Lower lobe of right lung (tissue), 2 donors: ENCODE measurements at places on chromosomes 3 and 15. TPM values are rescaled to one million over a fixed set of nuclear protein-coding genes. Genes with fewer than 3 reads are reported as not detected.

DNA sequence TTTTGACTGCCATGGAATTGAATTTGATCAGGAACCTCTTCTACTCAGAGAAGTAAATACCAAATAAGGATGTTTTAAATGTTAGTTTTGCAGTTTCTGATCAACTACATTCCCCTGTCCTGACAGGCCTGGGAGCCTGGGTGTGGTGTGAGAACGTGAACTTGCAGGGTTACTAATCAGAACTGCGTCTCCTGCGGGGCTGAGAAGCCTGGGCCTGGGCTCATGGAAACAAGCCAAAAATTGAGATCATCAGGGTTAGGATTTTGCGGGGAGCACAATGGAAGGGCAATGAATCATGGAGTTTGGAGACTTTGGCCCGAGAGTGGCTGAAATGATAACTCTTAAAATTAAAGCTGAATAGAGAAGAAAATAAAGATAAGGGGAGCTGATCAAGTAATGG lies 47.8 kb upstream of the C3orf70 start:
- no peak for DNase-seq
- no peak overlapping the region for H3K4me3 ChIP-seq
- H3K27ac ChIP-seq = no peak overlapping the region

DNA sequence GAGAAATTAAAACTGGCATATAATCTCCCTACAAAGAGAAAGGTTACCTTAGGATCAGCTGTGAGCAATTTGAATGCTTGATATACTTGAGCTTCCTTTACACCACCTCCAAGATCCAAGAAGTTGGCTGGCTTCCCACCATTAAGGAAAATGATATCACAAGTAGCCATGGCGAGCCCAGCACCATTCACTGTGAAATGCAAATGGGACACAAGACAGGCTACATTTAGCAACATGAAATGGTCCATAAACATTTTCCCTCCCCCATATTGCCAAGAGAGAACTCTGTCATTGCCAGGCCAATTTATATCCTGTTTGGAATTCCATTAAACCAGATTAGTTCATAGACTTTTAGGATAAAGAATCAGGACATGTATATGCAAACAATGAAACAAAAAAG lies 158.7 kb downstream of the SUCLG2 start:
- no peak overlapping the region for H3K4me3 ChIP-seq
- no peaks in the 10 kb centered on the region for H3K27me3 ChIP-seq
- H3K4me1 ChIP-seq = no peaks in the 10 kb centered on the region
- H3K27ac ChIP-seq = no peak overlapping the region

GRCh38 chr3:80688814-80689213 lies 921.0 kb upstream of the ROBO1 start:
- H3K27me3 ChIP-seq = no peaks in the 10 kb centered on the region
- no peaks in the 10 kb centered on the region for H3K4me1 ChIP-seq
- no peak overlapping the region for H3K27ac ChIP-seq
- no peak for DNase-seq

- no peak for DNase-seq
- H3K4me3 ChIP-seq = no peak overlapping the region
- no peaks in the 10 kb centered on the region for H3K27me3 ChIP-seq
- no peaks in the 10 kb centered on the region for H3K36me3 ChIP-seq
- H3K4me1 ChIP-seq = no peaks in the 10 kb centered on the region
- no peak overlapping the region for H3K27ac ChIP-seq
These were observed 337.2 kb upstream of the RARB start for GRCh38 chr3:25090698-25091453.

The THSD4 gene
- 18.2 TPM for total RNA-seq

The XCR1 gene
- total RNA-seq = 0.32 TPM

The TNK2 gene
- total RNA-seq = 56.7 TPM

- H3K27me3 ChIP-seq = no peaks in the 10 kb centered on the region
- peaks cover 81% of the 10 kb centered on the region for H3K36me3 ChIP-seq
- no peak for DNase-seq
- no peaks in the 10 kb centered on the region for H3K4me1 ChIP-seq
- H3K27ac ChIP-seq = no peak overlapping the region
- no peak overlapping the region for H3K4me3 ChIP-seq
These were observed 132.3 kb downstream of the LRRK1 start for GRCh38 chr15:101051291-101052030.

GRCh38 chr3:132659000-132659364 lies 627 bp downstream of the ACAD11 start:
- no peaks in the 10 kb centered on the region for H3K36me3 ChIP-seq
- peak overlapping the region; percentile 95 for H3K27ac ChIP-seq
- peak overlapping the region; percentile 89 for H3K4me3 ChIP-seq
- H3K4me1 ChIP-seq = peaks cover 37% of the 10 kb centered on the region

GRCh38 chr3:35946121-35946853 lies 307.0 kb downstream of the ARPP21 start:
- no peaks in the 10 kb centered on the region for H3K27me3 ChIP-seq
- no peaks in the 10 kb centered on the region for H3K36me3 ChIP-seq
- no peaks in the 10 kb centered on the region for H3K4me1 ChIP-seq
- DNase-seq = no peak

The CPLX3 gene
- total RNA-seq = not detected

GRCh38 chr3:159091936-159092335 lies 290.1 kb downstream of the MFSD1 start:
- H3K27ac ChIP-seq = no peak overlapping the region
- H3K36me3 ChIP-seq = no peaks in the 10 kb centered on the region
- no peaks in the 10 kb centered on the region for H3K27me3 ChIP-seq
- H3K4me1 ChIP-seq = no peaks in the 10 kb centered on the region

- H3K4me3 ChIP-seq = no peak overlapping the region
- no peaks in the 10 kb centered on the region for H3K36me3 ChIP-seq
- DNase-seq = no peak
- H3K27ac ChIP-seq = no peak overlapping the region
These were observed 164.4 kb upstream of the TOPAZ1 start for GRCh38 chr3:44077267-44077666.

- H3K4me3 ChIP-seq = no peak overlapping the region
- no peak overlapping the region for H3K27ac ChIP-seq
- DNase-seq = no peak
These were observed 152.1 kb upstream of the ALCAM start for GRCh38 chr3:105214590-105214989.

- H3K4me3 ChIP-seq = no peak overlapping the region
- H3K36me3 ChIP-seq = no peaks in the 10 kb centered on the region
- H3K27me3 ChIP-seq = no peaks in the 10 kb centered on the region
- H3K27ac ChIP-seq = no peak overlapping the region
- peaks cover 39% of the 10 kb centered on the region for H3K4me1 ChIP-seq
These were observed 12.2 kb upstream of the MAPK6 start for GRCh38 chr15:52006702-52007340.

The CFAP20DC gene
- 0.71 TPM for total RNA-seq

The PLSCR2 gene
- 0.86 TPM for total RNA-seq

- DNase-seq = no peak
- no peaks in the 10 kb centered on the region for H3K36me3 ChIP-seq
- no peaks in the 10 kb centered on the region for H3K27me3 ChIP-seq
- peaks cover 15% of the 10 kb centered on the region for H3K4me1 ChIP-seq
- H3K27ac ChIP-seq = no peak overlapping the region
These were observed 36.6 kb downstream of the RFX7 start for GRCh38 chr15:56207092-56207491.

- H3K4me1 ChIP-seq = peaks cover 13% of the 10 kb centered on the region
- DNase-seq = peak; percentile 73
- H3K36me3 ChIP-seq = peaks cover 83% of the 10 kb centered on the region
- peak overlapping the region; percentile 53 for H3K27ac ChIP-seq
- no peak overlapping the region for H3K4me3 ChIP-seq
- H3K27me3 ChIP-seq = no peaks in the 10 kb centered on the region
These were observed 23.8 kb downstream of the RLBP1 start for GRCh38 chr15:89197503-89197971.

The TRH gene
- not detected for total RNA-seq

- no peak for DNase-seq
- H3K36me3 ChIP-seq = no peaks in the 10 kb centered on the region
- no peak overlapping the region for H3K4me3 ChIP-seq
- no peak overlapping the region for H3K27ac ChIP-seq
These were observed 18.5 kb downstream of the ALDH1A3 start for GRCh38 chr15:100898152-100898490.

DNA sequence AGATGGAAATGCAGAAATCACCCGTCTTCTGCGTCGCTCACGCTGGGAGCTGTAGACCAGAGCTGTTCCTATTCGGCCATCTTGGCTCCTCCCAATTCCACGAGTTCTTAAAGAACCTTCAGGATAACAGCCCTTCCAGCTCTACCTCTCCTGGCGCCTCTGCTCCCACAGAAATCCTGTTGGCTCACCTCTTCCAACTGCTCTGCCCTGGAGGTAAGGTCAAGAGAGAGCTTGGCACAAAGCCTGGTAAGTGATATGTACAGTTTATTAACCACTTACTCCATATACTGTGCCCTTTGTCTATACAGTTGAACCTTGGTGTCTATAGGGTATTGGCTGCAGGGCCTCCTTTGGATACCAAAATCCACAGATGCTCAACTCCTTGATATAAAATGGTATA lies 17.8 kb upstream of the FGF12 start:
- DNase-seq = no peak
- H3K4me3 ChIP-seq = no peak overlapping the region
- no peaks in the 10 kb centered on the region for H3K36me3 ChIP-seq
- H3K4me1 ChIP-seq = no peaks in the 10 kb centered on the region

The AMOTL2 gene
- 77.8 TPM for total RNA-seq

The ARPP19 gene
- total RNA-seq = 150 TPM

GRCh38 chr3:70647094-70647493 lies 334.7 kb upstream of the MDFIC2 start:
- H3K27me3 ChIP-seq = no peaks in the 10 kb centered on the region
- H3K27ac ChIP-seq = no peak overlapping the region
- H3K4me1 ChIP-seq = no peaks in the 10 kb centered on the region
- H3K4me3 ChIP-seq = no peak overlapping the region
- no peak for DNase-seq

DNA sequence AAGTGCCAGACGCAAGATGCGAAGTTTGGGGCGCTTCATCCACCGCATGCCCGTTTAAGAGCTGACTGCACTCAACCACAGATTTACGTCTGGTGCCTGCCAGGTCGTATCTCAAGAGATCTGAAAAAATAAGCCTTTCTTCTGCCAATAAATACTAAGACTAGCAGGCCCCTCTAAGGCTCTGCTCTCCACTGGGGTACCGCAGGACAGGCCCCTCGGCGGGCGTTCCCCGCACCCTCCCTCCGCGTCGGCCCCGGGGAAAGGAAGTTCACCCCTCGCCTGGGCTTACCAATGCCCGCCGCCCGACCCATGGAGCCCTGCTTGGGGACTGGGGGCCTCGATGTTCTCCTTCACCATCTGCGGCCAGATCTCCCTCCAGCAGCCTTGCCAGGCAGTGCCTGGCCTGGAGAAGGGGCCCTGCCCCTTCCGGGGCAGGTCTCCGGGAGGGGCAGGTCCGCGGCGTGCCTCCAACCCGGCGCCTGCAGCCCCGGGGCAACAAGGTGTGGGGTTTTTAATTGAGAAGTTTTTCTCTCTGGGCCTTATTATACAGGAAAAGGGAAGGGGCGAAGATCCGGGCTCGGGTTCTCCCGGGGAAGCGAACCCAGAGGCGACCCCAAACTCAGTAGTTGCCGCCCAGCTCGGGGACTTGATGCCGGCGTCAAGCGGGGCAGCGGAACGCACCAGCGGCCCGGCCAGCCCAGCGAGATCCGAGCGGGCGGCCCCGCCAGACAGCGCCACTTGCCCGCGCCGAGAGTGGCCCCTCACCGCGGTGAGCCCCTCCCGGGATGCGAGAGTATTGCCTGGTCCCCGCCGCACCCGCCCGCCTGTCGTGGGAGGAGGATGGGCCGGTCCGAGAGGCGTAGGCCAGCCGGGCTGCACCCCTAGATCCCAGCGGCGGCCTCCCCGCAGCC lies 735 bp downstream of the GOLGA8B start:
- H3K4me3 ChIP-seq = peak overlapping the region; percentile 80
- H3K36me3 ChIP-seq = no peaks in the 10 kb centered on the region
- H3K4me1 ChIP-seq = peaks cover 15% of the 10 kb centered on the region
- H3K27ac ChIP-seq = peak overlapping the region; percentile 46
- peaks cover 13% of the 10 kb centered on the region for H3K27me3 ChIP-seq
- DNase-seq = no peak

The LNP1 gene
- 2.0 TPM for total RNA-seq

GRCh38 chr3:58563386-58564035 lies 13.7 kb downstream of the FAM107A start:
- DNase-seq = no peak
- no peak overlapping the region for H3K27ac ChIP-seq
- H3K36me3 ChIP-seq = peaks cover 19% of the 10 kb centered on the region
- no peaks in the 10 kb centered on the region for H3K4me1 ChIP-seq
- no peak overlapping the region for H3K4me3 ChIP-seq

The C3orf49 gene
- not detected for total RNA-seq

- no peak overlapping the region for H3K4me3 ChIP-seq
- H3K36me3 ChIP-seq = no peaks in the 10 kb centered on the region
- no peaks in the 10 kb centered on the region for H3K27me3 ChIP-seq
- no peak overlapping the region for H3K27ac ChIP-seq
- H3K4me1 ChIP-seq = peaks cover 28% of the 10 kb centered on the region
These were observed 179.8 kb downstream of the SLCO3A1 start for GRCh38 chr15:92033314-92033713.

DNA sequence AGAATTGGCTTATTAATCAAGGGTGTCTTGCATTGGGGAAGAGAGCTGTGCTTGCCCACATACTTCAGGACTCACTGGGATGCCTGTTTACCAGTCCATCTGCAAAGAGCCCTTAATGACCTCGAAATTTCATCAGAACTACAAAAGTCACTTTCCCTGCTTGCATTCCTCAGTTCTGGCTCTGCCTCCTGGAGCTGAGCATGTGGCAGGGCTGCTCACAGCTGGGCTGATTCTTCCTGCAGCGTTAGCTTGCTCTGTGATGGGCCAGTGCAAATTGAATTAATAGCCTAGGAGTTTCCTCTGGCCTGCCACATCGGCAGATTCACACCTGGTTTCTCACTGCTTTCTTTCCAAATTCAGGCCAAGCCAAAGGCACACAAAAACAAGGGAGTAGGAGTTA lies 108.9 kb downstream of the DUT start:
- peaks cover 8% of the 10 kb centered on the region for H3K4me1 ChIP-seq
- no peaks in the 10 kb centered on the region for H3K27me3 ChIP-seq
- no peak overlapping the region for H3K4me3 ChIP-seq
- H3K36me3 ChIP-seq = peaks cover 34% of the 10 kb centered on the region

GRCh38 chr15:80246425-80246894 lies 5.6 kb downstream of the CTXND1 start:
- DNase-seq = no peak
- H3K4me1 ChIP-seq = peaks cover 4% of the 10 kb centered on the region
- peaks cover 34% of the 10 kb centered on the region for H3K27me3 ChIP-seq
- H3K4me3 ChIP-seq = no peak overlapping the region

- no peaks in the 10 kb centered on the region for H3K27me3 ChIP-seq
- H3K27ac ChIP-seq = no peak overlapping the region
- no peaks in the 10 kb centered on the region for H3K4me1 ChIP-seq
- no peak overlapping the region for H3K4me3 ChIP-seq
- DNase-seq = no peak
These were observed 409.0 kb upstream of the KCNMB2 start for GRCh38 chr3:178127221-178127620.

DNA sequence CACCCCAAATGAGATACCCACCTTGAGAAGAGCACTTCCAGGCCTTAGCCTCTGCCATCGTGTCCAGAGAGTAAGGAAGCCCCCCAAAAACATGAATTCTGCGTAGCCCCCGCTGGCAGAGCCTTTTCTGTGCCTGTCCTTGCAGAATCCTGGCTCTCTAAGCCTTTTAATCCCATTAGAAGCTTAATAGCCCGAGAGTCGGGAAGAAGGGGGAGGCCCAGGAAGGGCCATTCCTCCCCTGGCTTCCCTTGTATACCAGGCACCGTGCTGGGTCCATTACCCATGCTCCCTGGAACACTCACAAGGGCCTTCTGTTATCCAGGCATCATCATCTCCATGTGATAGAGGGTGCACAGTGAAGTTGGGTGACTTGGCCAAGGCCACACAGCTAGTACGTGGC lies 7.1 kb downstream of the SPTBN5 start:
- peaks cover 13% of the 10 kb centered on the region for H3K4me1 ChIP-seq
- no peaks in the 10 kb centered on the region for H3K36me3 ChIP-seq
- H3K27ac ChIP-seq = no peak overlapping the region
- H3K27me3 ChIP-seq = no peaks in the 10 kb centered on the region
